Stimulated activated CD4-positive, alpha-beta T cell treated with anti-CD3 and anti-CD28 coated beads, Interleukin-4, amount 100 ng/mL, for 24 hours (primary cell): ENCODE measurements at places on chromosomes 4 and X.

GRCh38 chrX:154365052-154365600 lies 9.3 kb downstream of the FLNA start:
- no peak for DNase-seq

DNA sequence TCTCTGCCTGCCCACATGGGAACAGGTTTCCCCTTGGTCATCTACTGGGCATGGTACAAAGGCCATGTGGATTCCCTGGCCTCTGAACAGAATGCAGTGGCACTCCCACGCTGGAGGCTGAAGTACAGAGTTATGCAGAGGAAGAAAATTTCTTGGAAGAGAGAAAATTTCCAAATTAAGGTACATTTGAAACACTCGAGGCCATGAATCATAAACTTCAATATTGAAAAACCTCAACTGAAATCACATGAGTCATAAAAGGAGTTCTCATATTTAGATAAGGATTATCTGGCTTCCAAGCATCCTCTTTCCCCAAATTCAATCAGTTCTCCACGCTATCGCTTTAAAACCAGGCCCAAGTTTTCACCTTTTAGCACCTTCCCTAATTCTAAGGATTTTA lies 28.1 kb upstream of the TXK start:
- DNase-seq, result no peak

- DNase-seq, result no peak
Measured at GRCh38 chr4:8192748-8193738, 6.0 kb upstream of the SH3TC1 start.

GRCh38 chrX:146887020-146887419 lies 72.5 kb upstream of the CXorf51A start:
- no peak for DNase-seq
